Mucosa of descending colon (tissue), 3 donors: ENCODE measurements at places on chromosomes 6 and 20. TPM values are rescaled to one million over a fixed set of nuclear protein-coding genes. Genes with fewer than 3 reads are reported as not detected.

SYTL3 gene
- 2.8 TPM for total RNA-seq

HLA-DQA2 gene
- total RNA-seq = 1.6 TPM

FUT9 gene
- total RNA-seq = not detected

FBXO9 gene
- 100 TPM for total RNA-seq

CST2 gene
- not detected for total RNA-seq

VSTM2L gene
- total RNA-seq = 2.6 TPM

TCP11 gene
- not detected for total RNA-seq

FBXO5 gene
- total RNA-seq = 3.1 TPM

RNF146 gene
- total RNA-seq = 29.5 TPM

FAM120B gene
- 40.0 TPM for total RNA-seq

TAGAP gene
- total RNA-seq = 4.1 TPM

TMEM74B gene
- 2.6 TPM for total RNA-seq

UQCC2 gene
- total RNA-seq = 48.6 TPM

EFCAB8 gene
- not detected for total RNA-seq

GPANK1 gene
- total RNA-seq = 17.7 TPM

RSPO4 gene
- total RNA-seq = 0.22 TPM

SLC13A3 gene
- total RNA-seq = 0.27 TPM

STMND1 gene
- 1.9 TPM for total RNA-seq

RPN2 gene
- total RNA-seq = 127 TPM

SPATS1 gene
- total RNA-seq = not detected

TP53TG5 gene
- total RNA-seq = 1.4 TPM

CGAS gene
- 2.4 TPM for total RNA-seq

FAM135A gene
- 56.3 TPM for total RNA-seq

SLC35D3 gene
- 0.92 TPM for total RNA-seq

GSTA2 gene
- total RNA-seq = 0.29 TPM

C6orf163 gene
- total RNA-seq = 3.8 TPM

LTB gene
- 3.4 TPM for total RNA-seq

OOEP gene
- total RNA-seq = not detected

C20orf96 gene
- 11.3 TPM for total RNA-seq

SMLR1 gene
- not detected for total RNA-seq

BPIFA2 gene
- not detected for total RNA-seq

TMEM244 gene
- not detected for total RNA-seq

DEFB118 gene
- not detected for total RNA-seq

WFDC11 gene
- not detected for total RNA-seq

OPRL1 gene
- 0.76 TPM for total RNA-seq

SPATA2 gene
- 16.2 TPM for total RNA-seq

MUCL3 gene
- not detected for total RNA-seq

TFEB gene
- 35.2 TPM for total RNA-seq

JPH2 gene
- 2.3 TPM for total RNA-seq

MCHR2 gene
- total RNA-seq = not detected

IP6K3 gene
- 0.96 TPM for total RNA-seq

GGTLC1 gene
- not detected for total RNA-seq

PPP1R3G gene
- total RNA-seq = 0.55 TPM

FAM209B gene
- not detected for total RNA-seq

SCRT2 gene
- not detected for total RNA-seq

SUMO4 gene
- total RNA-seq = 1.7 TPM

CCN6 gene
- not detected for total RNA-seq

OGFR gene
- total RNA-seq = 63.1 TPM

TFAP2A gene
- 0.98 TPM for total RNA-seq

ADIG gene
- not detected for total RNA-seq

MEA1 gene
- 47.4 TPM for total RNA-seq
